Foreskin keratinocyte (primary cell): ENCODE measurements at places on chromosomes 11 and 22. TPM values are rescaled to one million over a fixed set of nuclear protein-coding genes. Genes with fewer than 3 reads are reported as not detected.

DNA sequence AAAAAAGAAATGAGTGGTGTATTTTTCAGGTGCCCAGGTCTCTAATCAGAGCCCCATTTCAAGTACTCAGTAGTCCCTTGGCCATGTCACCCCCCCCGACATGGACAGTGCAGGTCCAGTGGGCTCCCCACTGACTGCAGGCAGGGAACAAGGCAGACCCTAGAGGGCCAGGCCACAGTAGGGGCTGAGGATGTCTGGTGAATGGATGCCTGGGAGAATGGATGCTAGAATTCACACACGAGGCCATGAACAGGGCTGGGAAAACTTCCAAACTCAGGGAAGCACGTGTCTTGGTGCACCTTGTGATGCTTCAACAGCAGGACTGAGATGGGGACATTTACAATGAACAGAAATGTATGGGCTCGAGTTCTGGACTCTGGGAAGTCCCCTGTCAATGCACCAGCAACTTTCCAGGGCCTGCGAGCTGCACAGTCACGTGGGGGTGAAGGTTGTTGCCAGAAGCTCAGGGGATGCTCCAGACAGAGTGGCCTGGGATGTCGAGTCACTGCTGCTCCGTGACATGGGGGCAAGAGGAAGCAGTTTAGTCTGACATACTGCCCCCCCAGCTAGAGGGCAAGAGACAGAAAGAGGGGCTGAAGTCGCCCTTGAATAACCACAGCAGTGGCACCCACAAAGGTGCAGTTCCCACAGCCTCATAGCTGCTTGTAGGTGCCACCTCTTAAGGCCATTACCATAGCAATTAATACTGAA is 3.1 kb downstream of the APOBEC3G start:
- no peak for DNase-seq

GRCh38 chr11:11574373-11575287 is 47.2 kb downstream of the GALNT18 start:
- DNase-seq: no peak

DNA sequence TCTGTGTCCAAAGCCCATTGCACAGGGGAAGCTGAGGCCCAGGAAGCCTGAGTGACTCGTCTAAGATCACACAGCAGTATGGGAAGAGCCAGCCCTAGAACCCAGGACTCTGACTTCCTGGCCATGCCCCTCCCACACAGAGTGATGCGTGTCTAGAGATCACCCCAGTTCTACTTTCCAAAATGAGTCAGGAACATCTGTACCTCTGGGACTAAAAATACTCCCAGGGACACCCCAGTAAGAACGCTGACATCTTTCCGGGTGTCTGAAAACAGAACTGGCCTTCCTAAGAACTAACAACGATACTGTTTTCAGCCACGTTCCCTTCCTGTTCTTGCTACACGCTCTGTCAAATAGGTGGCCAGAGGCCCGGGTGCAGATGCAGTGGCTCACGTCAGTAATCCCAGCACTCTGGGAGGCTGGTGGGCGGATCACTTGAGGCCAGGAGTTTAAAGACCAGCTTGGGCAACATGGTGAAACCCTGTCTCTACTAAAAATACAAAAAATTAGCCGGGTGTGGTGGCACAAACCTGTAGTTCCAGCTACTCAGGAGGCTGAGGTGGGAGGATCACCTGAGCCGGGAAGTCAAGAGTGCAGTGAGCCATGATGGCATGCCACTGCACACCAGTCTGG is 21.7 kb upstream of the PDGFB start:
- DNase-seq: no peak

DNA sequence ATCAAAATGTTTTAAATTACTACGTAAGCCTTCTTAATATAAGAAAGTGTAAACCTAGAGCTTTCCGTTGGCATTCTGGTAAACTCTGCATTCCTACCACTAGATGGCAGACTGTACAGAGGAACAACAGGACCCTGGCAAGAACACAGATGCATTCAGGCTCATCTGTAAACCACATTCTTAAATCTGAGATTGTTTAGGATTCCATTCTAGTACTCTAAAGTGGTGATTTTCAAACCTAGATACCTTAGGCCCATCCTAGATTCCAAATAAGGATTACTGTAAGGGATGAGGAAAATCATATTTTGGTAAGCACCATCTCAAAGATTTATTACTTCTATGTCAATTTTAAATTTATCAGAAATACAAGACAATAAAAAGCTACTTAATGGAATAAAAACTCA is 26.9 kb downstream of the PICALM start:
- DNase-seq: peak; percentile 78

GRCh38 chr11:113684496-113684895 is 21.6 kb downstream of the TMPRSS5 start:
- DNase-seq: no peak

DNA sequence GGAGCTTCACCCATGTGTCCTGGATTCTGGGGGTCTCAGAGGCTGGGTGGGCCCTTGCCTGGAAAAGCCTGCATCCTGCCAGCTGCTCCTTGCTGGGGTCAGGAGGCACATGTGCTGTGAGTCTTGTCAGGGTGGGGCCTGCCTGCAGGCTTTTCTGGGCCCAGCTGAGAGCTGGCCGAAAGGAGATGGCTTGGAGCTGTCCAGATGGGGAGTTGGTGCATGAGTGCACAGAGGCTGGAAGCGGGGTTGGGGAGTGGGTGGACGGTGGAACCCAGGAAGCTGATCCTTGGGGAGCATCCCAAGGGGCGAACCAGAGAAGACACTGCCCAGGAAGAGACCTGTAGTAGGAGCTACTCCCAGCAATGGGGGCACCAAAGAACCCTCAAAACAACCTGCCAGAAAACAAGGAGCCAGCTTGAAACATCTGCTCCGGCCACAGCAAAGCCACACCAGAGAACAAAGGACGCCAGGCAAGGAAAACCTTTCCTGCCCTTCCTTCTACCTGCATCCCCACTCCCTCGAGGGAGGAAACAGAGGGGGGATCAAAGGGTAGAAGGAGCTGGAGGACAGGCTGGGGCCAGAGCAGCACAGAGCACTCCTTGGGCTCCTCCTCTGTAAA is 8.2 kb upstream of the KCTD17 start:
- DNase-seq: no peak

DNA sequence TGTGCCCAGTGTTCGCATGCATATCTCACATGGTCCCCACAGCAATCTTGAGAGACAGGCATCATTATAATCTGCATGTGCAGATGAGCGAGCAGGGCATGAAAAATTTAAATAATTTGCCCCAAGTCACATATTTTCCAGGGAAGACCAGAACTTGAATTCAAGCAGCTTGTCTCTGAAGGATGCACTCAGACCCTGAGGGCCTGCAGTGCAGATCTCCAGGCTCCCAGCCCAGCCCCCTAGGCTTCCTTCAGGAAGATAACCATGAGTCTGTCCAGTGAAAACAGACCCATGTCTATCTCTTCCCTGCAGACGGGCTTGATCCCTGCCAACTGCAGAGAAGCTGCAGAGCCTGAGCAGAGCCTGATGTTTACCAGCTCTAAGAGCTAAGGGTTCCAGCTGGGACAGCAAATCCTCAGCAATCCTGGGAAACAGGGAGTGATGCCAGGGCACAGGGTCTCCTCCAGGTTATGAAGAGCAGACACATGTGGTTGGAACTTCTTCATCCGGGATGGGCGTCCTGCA is 55.1 kb downstream of the NAV2 start:
- no peak for DNase-seq

DNA sequence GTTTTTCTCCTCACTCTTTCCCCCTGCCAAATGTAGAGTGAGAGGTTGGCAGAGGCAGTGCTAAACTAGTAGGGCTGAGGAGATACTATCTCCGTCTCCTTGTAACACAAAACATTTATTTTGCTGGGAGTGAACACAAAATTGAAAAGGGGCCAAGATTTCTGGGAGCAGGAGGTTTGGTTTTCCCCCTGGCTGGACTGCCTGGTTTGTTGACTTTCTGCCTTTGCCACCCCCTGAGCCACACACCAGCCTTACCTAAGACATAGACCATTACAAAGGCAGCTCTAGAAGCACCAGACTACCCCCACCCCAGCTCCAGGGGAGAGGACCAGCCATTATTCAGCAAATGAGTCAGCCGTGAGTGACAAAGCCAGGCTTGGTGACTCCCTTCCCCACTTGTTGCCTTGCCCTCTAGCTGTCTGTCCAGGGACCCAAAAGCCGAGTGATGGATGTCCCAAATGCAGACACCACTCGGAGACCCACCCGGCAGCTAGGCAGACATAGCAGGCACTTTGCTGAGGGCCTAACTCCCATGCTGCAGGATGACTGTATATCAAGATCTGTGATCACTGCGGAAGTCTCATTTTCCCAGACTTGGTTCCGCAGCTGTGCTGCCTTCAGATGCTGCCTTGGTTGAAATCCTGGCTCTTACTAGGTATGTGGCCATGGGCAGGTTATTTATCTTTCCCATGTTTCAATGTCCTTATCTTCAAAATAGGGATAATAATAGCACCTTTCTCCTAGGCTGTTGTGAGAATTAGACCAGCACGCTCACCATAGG is 17.7 kb upstream of the CDON start:
- DNase-seq: no peak

GRCh38 chr11:79864882-79865281 is 424.1 kb upstream of the TENM4 start:
- no peak for DNase-seq

DNA sequence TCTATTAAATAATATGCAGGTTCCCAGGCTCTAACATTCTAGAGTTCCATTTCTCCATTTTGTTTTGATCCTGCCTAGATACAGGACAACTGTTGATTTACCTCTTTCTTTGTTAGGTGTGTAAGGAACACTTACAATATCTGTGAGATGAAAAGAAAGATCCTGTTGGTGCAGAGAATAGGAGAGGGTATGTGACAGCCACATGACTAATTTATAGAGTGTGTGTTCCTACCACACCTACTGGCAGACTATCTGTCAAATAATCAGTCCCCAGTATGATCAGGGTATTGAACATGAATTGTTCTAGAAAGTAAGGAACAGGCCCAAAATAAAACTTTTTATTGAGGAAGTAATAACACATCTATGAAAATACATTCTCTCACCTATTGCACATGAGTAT is 10.2 kb downstream of the MMP10 start:
- DNase-seq: no peak

DNA sequence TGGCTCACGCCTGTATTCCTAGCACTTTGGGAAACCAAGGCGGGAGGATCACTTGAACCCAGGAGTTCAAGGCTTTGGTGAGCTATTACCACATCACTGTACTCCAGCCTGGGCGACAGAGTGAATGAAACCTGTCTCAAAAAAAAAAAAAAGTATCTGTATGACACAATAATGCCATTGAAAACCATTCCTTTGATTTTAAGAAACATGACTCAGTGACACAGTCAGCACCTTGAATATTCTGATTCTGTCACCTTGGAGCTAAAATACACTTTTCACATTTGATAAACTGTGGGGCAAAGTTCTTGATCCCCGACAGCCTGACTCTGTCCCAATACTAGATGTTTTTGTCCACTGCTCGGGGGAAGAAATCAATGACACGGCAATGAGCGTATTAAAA is 16.7 kb upstream of the ELFN2 start:
- no peak for DNase-seq

DNA sequence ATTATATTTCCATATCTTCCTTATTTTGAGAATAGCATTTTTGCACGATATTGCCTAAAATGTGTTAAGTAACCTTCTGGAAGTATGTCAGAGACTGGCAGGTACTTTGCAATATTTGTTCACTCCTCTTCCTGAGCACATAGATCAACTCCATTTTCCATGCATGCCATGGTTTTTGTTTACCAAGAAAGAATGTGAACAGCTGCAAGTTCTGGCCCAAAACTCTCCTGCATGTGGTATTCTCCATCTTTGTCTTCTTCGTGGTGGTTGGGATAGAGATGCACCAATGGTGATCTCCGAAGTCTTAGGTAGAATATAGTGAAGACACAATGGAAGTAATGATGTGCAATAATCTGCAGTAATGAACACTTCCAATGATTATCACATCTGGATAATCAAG is 2241.0 kb upstream of the RAG2 start:
- DNase-seq: no peak

DNA sequence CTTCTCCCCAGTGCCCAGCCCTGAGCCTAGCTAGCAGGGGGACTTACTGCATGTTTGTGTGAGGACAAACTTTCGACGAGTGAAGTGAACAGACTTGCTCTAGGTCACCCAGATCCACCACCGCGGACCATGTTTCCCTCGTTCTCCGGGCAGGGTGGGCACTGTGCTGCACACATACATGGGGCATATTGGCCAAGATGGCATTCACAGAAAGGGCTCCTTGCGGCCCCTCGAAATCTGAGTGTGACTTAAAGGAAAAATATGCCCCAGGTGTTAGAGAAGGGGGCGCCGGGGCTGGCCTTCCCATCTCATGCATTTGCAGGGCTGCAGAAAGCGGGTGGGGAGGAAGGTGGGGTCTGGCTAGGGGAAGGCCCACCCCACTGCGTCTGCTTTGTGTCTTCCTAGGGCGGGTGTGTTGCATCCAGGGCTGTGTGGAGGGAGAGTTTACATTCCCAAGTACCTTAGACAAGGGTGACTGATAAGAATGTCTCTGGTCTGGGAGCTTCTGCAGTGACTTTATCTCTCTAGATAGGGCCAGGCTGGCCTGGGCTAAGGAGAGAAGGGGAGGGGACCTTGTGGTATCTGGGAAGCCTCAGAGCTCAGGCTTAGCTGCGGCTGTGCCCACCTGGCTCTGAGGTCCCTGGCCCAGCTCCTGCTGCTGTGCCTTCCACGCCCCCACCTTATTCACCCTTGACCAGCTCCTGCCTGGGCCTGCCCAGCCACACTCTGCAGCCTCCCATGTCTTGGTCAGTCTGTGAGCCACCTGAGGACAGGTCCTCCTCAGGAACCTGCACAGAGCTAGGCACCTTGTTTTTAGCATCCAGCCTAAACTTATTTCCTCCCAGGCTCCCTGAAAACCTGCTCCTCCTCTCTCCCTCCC is 45.8 kb downstream of the LRRC32 start:
- DNase-seq: no peak

DNA sequence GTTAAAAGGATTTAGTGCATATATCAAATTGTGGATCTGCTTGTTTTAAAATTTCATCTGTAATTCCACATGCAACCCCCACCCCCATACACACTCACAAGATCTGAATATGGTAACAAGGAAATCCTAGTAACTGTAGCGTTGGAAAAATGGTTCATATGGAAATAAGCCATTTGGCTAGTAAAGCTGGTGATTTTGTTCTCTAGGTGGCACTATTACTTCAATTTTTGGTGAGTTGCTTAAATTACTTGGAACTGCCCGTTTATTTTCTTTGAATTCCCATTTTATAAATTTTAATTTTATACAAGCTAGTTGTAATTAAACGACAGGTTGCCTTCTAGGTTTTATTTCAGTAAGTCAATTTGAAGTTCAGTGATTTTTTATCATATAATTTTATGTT is 5.3 kb downstream of the BDNF start:
- DNase-seq: no peak

XKR3 gene
- not detected in 2 replicates for total RNA-seq

TTC36 gene
- total RNA-seq: not detected in 2 replicates

TRPM5 gene
- not detected in 2 replicates for total RNA-seq

VWCE gene
- 0.25 and 0.48 TPM in 2 replicates for total RNA-seq

CADM1 gene
- 49.0 and 52.4 TPM in 2 replicates for total RNA-seq
